ENCODE measurements at places on chromosomes 3 and 15. TPM values are rescaled to one million over a fixed set of nuclear protein-coding genes. Genes with fewer than 3 reads are reported as not detected.

GRCh38 chr3:161576311-161576710, 79.7 kb downstream of the OTOL1 start:
- DNase-seq, result no peak

DNA sequence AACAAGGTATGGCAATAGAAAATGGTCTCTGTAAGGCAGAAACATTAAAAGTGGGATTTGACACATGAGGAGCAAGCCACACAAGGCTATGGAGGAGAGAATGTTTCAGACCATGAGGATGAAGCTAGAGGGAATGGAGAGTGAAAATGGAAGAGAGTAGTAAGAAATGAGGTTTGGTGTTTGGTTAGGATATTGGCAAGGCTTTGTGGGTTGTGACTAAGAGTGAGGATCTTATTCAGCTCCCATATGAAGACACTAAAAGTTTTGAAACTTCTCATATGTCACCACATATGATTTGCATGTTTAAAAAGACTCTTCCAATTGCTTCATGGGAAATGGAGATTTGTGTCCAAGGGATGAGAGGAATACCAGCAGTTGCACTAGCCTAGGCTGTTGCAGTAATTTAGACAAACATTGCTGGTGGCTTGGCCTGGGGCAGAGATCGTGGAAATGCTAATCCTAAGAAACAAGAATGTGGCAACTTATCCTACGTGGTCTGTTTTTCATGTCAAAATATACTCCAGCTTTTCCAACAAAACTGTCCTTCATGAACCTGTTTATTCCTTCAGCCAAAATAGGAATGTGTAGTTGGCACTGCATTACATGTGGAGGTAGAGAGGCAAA, 749.0 kb downstream of the PDCD6IP start:
- no peak for DNase-seq

The FBXO45 gene
- total RNA-seq, result 50.5 TPM

DNA sequence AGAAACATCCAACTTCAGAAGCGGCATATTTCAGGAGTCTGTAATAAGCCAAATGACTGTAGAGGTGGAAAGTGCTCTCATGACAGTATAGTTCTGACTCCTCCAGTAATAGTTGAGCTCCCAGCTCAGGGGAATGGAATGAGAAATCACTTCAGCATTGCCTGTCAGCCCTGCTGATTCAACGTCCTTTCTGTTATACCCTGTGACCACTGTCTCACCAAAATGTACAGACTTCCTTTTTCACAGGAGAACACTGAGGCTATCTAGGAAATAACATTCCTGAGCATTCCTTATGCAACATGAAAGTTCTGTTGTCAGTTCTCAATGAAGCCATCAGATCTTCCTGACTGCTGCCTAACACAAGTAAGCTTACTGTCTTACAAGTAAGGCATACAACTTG, 284.5 kb upstream of the MME start:
- DNase-seq, result no peak

GRCh38 chr3:129106866-129107565, 14.6 kb downstream of the RAB43 start:
- no peak for DNase-seq

DNA sequence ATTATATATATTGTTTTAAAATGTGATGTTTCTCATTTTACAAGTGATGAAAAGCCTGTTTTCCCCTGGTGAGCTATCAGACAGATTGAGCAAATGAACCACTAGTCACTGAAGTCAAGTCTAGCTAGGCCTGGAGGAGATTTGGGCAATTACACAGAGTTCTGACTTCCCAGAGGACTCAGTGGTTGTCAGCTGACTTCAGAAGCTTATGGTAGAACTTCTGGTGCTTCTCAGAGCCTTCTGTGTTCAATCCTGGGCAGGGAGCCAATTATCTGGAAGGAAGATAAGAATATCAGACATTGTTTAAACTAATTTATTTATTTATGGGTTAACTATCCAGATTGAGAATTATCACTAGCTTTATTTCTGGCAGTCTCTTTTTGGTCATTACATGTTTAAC, 37.7 kb upstream of the NAALADL2 start:
- DNase-seq, result no peak

GRCh38 chr3:193310914-193311723, 67.4 kb downstream of the ATP13A5 start:
- DNase-seq, result no peak

DNA sequence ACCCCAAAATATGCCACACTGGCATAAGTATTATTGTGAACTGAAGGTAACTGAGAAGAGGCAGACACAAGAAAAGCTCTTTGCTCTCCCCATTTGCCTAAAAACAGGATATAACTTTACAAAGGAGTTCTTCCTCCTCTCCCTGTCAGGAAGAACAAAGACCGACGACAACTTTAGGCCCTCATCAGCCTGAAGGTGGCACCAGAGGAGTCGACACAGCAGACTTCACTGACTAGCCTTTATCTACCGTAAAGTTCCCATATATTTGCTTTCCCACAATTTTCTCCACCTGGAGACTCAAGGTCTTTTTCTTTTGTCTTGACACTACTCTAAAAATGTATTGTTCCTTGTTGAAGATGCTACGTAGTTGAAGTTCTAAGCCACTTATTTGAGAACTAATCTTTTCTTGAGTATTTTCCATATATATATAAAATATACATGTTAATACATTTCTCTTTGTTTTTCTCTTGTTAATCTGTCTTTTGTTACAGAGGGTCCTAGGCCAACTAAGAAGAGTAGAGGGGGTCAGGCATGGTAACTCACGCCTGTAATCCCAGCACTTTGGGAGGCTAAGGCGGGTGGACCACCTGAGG, 16.2 kb upstream of the XIRP1 start:
- DNase-seq, result no peak

- no peak for DNase-seq
Observed at GRCh38 chr3:8481380-8481779, 20.2 kb upstream of the LMCD1 start.

GRCh38 chr15:41977757-41978383, 5.5 kb upstream of the EHD4 start:
- DNase-seq, result no peak

- DNase-seq, result no peak
Observed at GRCh38 chr3:73716418-73716817, 91.7 kb upstream of the PDZRN3 start.

DNA sequence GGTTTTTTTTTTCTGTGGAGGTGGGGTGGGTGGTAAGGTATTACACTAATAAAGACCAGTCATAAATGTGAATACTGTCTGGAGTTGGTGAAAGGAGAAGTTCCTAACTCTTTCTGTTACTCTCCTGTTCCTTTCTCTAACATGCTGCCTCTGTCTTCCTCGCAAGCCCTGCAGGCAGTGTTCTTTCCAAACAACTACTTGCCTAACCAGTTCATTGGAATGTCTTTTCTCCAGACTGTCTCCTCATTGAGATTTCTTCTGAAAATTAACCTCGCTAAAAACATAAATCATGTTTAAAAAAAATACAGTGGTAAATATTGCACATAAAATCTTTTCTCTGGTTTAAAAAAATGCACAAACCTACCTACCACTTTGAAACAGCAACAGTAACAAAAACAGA, 135.2 kb downstream of the TP63 start:
- DNase-seq, result no peak

DNA sequence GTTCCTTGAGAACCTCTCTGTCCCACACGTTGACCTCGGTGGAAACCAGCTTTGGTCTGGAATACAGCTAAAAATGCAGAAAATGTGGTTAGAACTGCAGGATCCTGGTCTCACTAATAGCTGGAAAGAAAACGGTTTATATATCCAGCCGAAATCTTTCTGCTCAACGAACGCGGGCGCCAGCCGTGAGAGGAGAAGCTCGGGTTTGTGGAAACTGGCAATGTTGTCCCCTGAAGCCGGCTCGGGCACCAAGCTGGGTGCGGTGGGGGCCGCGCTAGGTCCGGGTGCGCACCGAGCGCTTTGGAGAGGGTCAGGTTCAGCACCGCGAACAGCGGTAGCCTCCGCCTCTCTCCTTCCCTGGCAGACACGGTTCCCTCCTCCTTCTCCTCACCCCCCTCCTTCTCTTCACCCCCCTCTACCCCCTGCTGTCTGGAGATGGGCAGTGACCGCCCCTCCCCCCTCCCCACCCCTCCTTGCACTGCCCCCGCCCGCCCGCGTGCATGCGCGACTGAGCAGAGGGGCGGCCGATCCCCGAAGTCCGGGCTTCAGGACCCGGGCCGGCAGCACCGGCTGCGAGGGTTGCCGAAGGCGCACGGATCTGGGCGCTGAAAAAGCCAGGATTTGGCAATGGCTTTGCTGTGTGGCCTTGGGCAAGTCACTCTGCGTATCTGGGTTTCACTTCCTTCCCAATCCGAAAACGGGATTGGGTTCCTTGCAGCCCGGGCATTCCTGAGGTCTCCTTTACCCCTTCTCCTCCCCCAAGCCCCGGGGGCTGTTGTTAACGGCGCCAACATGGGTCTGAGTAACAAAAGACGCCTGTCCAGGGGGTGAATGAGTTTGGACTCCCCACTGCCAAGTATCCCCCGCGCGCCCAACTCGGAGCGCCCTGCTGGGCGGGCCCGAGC, at the start of gene SKOR1:
Gene SKOR1, plus strand, starts transcription at position 534 of the 905 bp plus-strand sequence. Its CDS starts 94 bp downstream, at position 628.
- DNase-seq, result no peak

The TIMP4 gene
- 2.5 TPM for total RNA-seq

The DNAJB8 gene
- not detected for total RNA-seq

- DNase-seq, result no peak
Observed at GRCh38 chr3:152944671-152945070, 109.7 kb downstream of the P2RY1 start.

DNA sequence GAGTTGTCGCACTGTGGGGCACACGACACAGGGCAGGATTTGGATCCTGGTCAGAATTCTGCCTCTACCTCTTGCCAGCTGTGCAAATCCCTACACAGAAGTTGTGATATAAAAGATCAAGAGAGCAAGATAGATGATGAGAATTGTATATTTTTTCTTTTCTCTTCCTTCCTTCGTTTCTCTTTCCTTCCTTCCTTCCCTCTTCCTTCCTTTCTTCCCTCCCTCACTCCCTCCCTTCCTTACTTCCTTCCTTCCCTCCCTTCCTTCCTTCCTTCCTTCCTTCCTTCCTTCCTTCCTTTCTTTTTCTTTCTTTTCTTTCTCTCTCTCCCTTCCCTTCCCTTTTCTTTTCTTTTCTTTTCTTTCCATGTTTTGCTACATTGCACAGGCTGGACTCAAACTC, 12.0 kb upstream of the AHSG start:
- no peak for DNase-seq

The SEMA7A gene
- 51.5 TPM for total RNA-seq

- no peak for DNase-seq
Observed at GRCh38 chr3:182165234-182165633, 453.5 kb downstream of the SOX2 start.

The NUP210 gene
- total RNA-seq, result 7.5 TPM

The ZNF80 gene
- not detected for total RNA-seq

GRCh38 chr3:46420931-46421330, 13.9 kb downstream of the CCRL2 start:
- no peak for DNase-seq

The FMN1 gene
- 3.9 TPM for total RNA-seq

All from occipital lobe (tissue), 3 donors.